T-helper 2 cell treated with Interferon-gamma antibody and Interleukin-4, amounts not matched to agents 5 μg/mL and 100 μg/mL, for 36 hours (primary cell): ENCODE measurements at places on chromosomes 2 and 18.

- H3K4me1 ChIP-seq = peaks cover 25% of the 10 kb centered on the region
- no peak for DNase-seq
- peaks cover 2% of the 10 kb centered on the region for H3K36me3 ChIP-seq
- H3K27me3 ChIP-seq = peaks cover 64% of the 10 kb centered on the region
Observed at GRCh38 chr18:76496194-76496890, 1.3 kb upstream of the ZNF516 start.

DNA sequence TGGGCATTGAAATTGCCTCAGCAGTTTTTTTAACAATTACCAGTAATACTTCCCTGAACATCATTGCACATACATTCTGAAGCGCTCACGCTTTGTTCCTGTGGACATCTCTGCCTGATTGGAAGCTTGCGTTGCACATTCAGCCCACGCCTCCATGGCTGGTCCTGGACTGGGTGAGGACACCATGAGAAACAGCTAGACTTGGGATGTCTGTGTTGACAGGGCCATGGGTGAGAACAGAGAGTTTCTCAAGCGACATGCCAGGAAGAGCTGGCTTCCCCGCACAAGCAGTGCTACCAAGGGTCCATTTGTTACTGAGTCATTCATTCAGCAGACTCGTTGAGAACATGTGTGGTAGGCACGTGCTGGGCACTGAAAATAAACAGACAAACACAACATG lies 166.3 kb downstream of the GBX2 start:
- H3K27ac ChIP-seq = no peak overlapping the region
- H3K36me3 ChIP-seq = no peaks in the 10 kb centered on the region
- H3K4me3 ChIP-seq = no peak overlapping the region
- H3K4me1 ChIP-seq = no peaks in the 10 kb centered on the region
- no peaks in the 10 kb centered on the region for H3K27me3 ChIP-seq

GRCh38 chr18:55248495-55248894 lies 289.2 kb upstream of the CCDC68 start:
- H3K27me3 ChIP-seq = peaks cover under 1% of the 10 kb centered on the region
- no peaks in the 10 kb centered on the region for H3K36me3 ChIP-seq
- H3K4me1 ChIP-seq = peaks cover 42% of the 10 kb centered on the region
- no peak overlapping the region for H3K27ac ChIP-seq

DNA sequence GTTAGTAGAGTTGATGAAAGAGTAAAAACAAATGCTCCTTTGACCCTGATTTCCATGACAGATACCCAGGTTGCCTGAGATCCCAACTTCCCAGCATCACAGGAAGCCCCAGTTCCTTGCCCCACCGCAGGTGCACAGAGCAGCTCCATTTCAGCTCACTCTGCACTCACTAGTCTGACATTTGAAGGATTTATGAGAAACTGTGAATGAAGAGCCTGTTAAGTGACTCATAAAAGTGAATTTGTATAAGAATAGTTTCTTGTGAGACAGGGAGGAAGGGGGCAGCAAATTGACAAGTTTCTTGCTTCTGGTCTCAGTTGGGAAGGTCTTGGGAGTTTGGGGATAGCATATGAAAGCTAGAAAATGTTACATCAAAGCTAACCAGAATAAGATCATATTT lies 248.7 kb upstream of the ATP5MC3 start:
- no peak overlapping the region for H3K27ac ChIP-seq
- H3K36me3 ChIP-seq = no peaks in the 10 kb centered on the region
- no peak for DNase-seq
- H3K4me3 ChIP-seq = no peak overlapping the region
- H3K27me3 ChIP-seq = no peaks in the 10 kb centered on the region
- no peaks in the 10 kb centered on the region for H3K4me1 ChIP-seq

- H3K27ac ChIP-seq = peak overlapping the region; percentile 93
- H3K36me3 ChIP-seq = peaks cover 66% of the 10 kb centered on the region
- peak overlapping the region; percentile 89 for H3K4me3 ChIP-seq
- H3K27me3 ChIP-seq = no peaks in the 10 kb centered on the region
- peaks cover 67% of the 10 kb centered on the region for H3K4me1 ChIP-seq
- peak; percentile 17 for DNase-seq
Observed at GRCh38 chr2:113174376-113174750, 592 bp downstream of the PSD4 start.

DNA sequence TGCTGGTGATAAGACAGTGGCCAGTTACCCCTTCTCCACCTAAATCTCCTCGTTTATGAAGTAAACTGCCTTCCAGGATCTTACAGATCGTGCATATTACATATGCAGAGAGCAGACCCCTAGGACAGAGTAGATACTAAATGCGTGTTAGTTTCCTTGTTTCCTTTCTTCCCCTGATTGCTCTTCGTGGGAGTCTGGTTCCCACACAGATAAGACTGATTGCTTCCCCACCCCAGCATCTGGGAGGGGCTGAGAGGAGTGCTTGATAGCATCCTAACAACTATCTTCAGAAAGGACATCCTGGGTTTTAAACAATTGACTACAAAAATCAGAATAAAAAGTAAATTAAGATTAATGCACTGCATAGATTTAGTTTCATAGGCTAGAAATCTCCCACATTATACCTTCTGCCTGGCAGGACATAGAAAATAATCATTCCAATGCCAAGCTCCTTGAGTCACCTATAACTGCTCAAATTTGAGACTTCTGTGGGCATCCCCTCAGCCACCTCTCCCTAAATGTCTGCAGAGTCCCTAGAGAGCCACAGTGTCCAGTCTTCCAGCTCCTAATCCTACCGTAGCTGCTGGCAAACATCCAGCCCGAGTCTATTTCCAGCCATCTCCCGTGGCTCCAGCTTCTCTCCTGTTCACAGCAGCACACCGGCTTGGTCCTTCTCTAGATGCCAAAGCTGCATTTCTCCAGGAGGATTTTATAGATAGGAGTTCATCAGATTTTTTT lies 128.3 kb downstream of the LRRC30 start:
- H3K4me1 ChIP-seq = no peaks in the 10 kb centered on the region
- H3K27me3 ChIP-seq = no peaks in the 10 kb centered on the region
- no peak for DNase-seq
